ENCODE measurements at places on chromosomes 12 and 14.
A peak's percentile ranks its signal among the peaks of the same experiment; 100 is the strongest.

DNA sequence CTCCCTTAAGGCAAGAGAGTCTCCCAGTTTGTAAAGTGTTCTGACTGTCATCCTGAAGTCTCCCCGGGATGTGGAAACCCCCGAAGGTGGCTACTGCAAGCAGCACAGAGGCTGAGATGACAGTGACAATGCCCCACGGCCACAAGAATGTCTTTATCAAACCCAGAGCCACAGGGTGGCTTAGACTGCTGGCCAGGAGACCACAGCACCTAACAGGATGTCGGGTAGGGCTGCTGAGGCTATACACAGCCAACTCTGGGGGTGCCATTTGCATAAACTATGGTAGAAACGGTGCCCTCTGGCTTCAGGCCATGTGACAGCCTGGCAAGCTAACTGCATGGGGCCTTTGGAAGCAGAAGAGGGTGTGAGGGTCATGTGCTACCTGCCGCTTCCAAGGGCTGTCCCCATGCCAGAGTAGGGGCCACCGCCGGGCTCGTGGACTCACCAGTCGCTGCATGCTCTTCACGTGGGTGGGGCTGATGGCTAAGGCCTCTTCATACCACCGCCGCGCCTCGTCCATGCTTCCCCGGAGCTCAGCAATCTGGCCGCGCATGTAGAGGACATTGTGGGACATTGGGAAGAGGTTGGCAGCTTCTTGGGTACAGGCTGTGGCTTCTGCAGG, 180.9 kb downstream of the CALM1 start:
- no peak for DNase-seq

DNA sequence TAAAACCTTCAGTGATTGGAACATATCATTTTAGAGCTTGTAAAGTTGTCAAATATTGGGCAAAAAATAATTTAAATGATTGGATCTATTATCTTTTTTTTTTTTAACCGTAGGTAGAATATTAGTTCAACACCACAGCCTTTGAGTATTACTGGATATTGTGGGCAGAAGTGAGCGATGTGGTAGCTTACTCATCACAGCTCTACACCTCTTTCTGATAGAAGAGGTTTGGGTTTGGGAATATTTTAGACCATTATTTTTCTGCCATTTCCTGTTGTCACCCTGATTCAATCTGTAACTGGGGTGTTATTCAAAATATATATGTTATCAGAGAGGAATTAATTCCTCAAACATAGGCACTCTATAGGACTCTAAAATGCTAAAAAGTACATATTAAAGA, 34.8 kb upstream of the SLC38A2 start:
- no peak for DNase-seq

DNA sequence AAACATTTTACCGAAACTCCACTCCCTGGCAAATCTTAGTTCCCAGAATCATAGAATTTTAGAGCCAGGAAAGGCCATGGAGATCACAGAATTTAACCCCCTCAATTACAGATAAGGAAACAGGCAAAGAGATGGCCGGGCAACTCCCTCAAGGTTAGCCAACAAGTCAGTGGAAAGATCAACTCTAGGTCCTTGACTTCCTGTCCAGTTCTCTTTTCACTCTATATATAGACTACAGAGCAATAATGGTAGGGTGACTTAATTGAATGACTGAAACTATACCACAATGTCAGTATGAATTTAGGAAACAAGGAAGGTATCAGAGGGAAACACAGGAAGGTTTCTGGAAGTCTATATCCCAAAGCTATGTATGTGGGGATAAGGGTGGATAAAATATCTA, 11.6 kb downstream of the OXA1L start:
- no peak for DNase-seq

- DNase-seq: peak; percentile 67
These were observed 220.5 kb downstream of the CACNA1C start for GRCh38 chr12:2273288-2273687.

DNA sequence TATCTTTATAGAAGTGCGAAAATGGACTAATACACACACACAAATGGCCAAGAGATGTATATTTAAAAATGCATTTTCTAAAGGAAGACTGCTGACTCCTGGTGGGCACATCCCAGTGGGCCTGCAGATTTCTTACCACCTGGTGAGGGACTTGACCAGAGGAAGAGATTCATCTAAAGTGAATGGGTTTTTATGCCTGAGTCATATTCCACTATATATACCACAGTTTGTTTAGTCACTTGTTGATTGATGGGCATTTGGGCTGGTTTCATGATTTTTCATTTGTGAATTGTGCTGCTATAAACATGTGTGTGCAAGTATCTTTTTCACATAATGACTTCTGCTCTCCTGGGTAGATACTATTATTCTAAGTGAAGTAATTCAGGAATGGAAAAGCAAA, 277.3 kb downstream of the SLC16A7 start:
- DNase-seq: no peak

GRCh38 chr14:33062881-33063280, 124.2 kb downstream of the NPAS3 start:
- DNase-seq: no peak

- DNase-seq: peak; percentile 43
These were observed 35.9 kb downstream of the FBLN5 start for GRCh38 chr14:91911474-91912032.

- DNase-seq: no peak
These were observed 84.0 kb downstream of the ESR2 start for GRCh38 chr14:64210216-64210615.

- DNase-seq: no peak
These were observed 89.3 kb upstream of the TTC7B start for GRCh38 chr14:90905531-90905930.

DNA sequence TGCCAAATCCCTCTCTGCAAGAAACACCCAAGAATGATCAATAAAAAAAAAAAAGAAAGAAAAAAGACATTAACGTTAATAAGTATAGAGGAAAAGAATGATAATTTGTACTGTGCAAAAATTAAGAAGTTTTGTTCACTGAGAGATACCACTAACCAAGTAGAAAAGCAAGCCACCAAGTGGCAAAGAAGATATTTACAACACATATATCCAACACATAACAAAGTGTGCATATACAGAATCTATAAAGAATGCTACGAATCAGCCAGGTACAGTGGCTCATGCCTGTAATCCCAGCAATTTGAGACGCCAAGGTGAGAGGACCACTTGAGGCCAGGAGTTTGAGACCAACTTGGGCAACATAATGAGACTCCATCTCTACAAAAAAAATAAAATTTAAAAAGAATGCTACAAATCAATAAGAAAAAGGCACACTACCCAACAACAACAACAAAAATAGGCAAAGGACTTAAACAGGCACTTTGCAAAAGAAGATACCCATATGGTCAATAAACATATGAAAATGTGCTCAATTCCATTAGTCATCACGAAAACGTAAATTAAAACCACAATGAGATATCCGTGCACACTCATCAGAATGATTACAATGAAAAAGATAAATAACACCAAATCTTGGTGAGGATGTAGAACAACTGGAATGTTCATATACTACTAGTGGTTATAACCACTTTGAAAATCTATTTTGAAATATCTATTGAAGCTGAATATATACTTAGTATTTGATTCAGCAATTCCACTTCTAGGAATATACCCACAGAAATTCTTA, 19.8 kb downstream of the GALNT4 start:
- DNase-seq: no peak

- DNase-seq: peak; percentile 96
These were observed at the start of gene NID2 for GRCh38 chr14:52068615-52069306. NID2 (minus strand) TSS chr14:52069059; CDS start chr14:52068994, 65 bp downstream.

GRCh38 chr12:16148938-16149337, 128.5 kb downstream of the SLC15A5 start:
- no peak for DNase-seq

- no peak for DNase-seq
These were observed 32.1 kb downstream of the SNRNP35 start for GRCh38 chr12:123490089-123490488.

GRCh38 chr12:70268972-70269371, 25.7 kb downstream of the CNOT2 start:
- DNase-seq: no peak

- peak; percentile 36 for DNase-seq
These were observed 23.6 kb upstream of the NPFF start for GRCh38 chr12:53530920-53531319.

- DNase-seq: no peak
These were observed 5.5 kb upstream of the HDAC7 start for GRCh38 chr12:47825173-47825639.

GRCh38 chr12:12201274-12201758, 65.5 kb downstream of the LRP6 start:
- DNase-seq: no peak

DNA sequence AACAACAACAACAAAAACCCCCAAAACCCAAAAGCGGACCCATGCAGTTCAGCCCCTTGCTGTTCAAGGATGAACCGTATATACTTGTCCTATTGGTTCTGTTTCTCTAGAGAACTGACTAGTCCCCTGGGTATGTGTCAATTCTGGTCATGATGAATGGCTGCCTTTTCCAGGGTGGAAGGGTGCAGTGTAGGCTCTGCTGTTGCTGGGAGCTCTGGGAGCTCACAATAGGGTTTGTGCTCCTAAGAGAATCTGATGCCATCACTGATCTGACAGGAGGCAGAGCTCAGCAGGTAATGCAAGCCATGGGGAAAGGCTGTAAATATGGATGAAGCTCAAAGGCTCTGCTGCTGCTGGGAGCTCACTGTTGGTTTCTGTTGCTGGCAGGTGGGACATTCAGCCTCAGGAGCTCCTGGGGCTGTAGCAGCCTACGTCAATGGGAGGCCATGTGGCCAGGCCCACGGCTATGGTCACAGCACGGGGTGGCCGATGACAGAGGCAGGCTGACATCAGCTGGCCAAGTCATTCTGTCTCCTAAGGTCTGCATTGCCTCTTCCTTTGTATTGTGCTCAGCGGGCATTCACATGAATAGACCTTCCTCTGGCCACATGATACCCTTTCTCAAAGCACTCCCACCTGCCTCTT, 37.9 kb downstream of the DLK1 start:
- no peak for DNase-seq

DNA sequence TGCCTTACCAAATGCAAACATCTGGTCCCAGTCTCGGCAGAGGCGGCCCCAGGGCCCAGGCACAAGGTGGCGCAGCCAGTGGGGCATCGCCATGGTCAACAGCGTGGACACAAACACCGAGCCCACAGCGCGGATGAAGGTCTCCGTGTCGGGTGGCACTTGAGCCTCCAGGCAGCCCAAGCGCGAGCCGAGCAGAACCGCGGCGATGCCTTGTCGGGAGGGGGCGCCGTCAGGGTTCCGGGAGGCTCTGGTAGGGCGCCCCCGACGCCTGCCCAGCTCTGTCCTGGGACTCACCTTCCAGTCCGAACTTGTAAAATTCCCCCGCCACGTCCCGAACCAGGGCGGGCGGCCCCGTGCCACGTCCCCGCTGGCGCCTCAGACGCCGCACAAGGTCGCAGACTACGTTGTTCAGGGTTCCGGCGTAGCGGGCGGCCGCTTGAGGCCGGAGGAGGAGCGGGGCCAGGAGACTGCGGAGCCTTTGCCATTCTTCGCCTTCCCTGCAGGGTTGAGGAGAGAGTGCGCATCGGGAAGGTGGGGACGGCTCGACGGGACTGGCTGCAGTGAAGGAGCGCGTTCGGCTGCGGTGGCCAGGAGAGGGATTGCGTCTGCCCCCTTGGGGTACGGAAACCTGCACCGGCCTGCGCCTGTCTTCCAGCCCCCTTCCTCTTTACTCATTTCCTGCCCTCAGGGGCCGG, 1.7 kb downstream of the CYP27B1 start:
- peak; percentile 51 for DNase-seq

- no peak for DNase-seq
These were observed 5.1 kb downstream of the ARHGDIB start for GRCh38 chr12:14956024-14956891.

- no peak for DNase-seq
These were observed 6.0 kb downstream of the HDAC7 start for GRCh38 chr12:47813511-47814196.

- DNase-seq: no peak
These were observed 175.4 kb downstream of the SLC25A21 start for GRCh38 chr14:36996857-36997590.

- no peak for DNase-seq
These were observed 39.2 kb upstream of the ANKRD9 start for GRCh38 chr14:102548616-102549240.

- DNase-seq: peak; percentile 97
These were observed at the start of gene AACS for GRCh38 chr12:125065021-125065918. AACS (plus strand) TSS chr12:125065435; CDS start chr12:125065585, 150 bp downstream.

DNA sequence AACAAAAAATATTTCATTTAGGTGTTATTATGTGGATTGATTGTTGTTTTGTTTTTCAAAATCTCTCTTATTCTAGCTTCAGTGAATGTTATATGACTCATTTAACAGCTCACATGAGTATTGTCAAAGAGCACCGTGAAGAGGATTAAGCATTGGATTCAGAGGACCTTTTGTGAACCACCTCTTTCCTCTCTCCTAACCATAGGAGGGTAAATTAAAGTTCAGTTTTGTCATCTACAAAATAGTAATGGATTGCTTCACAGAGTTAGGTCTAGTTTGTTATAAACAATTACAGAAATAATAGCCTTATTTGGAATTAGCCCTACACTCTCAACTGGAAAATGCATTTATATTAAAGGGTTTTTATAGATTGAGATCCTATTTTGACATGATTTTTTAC, 962 bp upstream of the KERA start:
- DNase-seq: no peak

Measured in AG08396 (cell line).